Activated naive CD4-positive, alpha-beta T cell treated with Interleukin-2 at 50 U/mL for 16 hours (primary cell): ENCODE measurements at places on chromosomes 1 and 21.
A peak's percentile ranks its signal among the peaks of the same experiment; 100 is the strongest.

DNA sequence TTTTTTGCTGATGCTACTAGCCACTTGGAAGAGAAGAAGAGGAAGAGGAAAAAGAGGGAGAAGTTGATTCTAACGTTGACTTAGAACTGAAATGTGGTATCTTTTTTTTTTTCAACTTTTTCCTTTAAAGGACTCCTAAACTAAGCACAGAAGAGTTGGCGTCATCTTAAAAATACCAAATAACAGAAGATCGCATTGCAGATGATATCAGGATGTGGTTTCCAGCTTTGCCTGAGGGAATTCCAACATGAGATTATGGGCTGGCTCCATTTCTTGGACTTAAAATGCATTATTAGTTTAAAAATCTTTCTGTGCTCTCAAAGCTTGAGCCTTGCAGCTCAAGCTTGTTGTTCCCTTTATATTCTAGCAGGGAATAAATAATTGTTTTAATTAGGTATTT lies 29.8 kb downstream of the WDR3 start:
- no peak for DNase-seq

- no peak for DNase-seq
Measured at GRCh38 chr1:232954594-232955365, 4.4 kb downstream of the NTPCR start.

- peak; percentile 76 for DNase-seq
Measured at GRCh38 chr1:23544444-23545389, 13.7 kb upstream of the E2F2 start.

DNA sequence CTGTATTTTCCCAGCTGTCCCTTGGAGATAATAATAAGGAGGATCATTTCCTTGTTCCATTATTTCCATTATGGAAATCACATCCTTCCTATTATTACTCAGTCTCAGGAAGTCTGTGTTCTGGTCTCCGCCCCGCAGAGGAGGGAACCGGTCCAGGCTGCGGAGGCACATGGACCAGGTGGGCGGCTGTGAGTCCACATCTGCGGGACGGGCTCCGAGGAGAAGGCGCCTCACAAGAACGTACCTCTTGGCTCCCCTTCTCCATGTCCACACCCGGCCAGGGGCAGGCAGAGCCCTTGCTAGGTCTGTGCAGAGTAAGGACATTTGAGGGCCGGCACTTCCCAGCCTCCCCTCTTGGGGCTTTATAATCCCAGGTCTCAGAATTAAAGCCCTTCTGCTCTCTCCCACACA lies 14.6 kb downstream of the RAB7B start:
- no peak for DNase-seq

- no peak for DNase-seq
Measured at GRCh38 chr1:14666962-14667650, 68.6 kb downstream of the KAZN start.

DNA sequence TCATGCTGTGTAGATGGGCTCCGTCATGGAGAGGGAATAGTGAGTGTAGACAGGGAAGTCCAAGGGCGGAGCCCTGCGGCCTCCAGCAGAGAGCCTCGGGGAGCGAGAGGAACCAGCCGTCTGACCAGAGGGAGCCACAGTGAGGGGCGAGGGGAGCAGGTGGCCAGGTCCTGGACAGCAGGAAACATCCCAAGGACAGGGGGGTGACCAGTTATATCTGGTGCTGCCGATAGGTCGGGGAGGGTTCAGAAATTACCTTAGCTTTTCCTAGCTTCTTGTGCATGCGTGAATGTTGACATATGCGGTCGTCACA lies 46.5 kb downstream of the TRAPPC10 start:
- no peak for DNase-seq

GRCh38 chr1:230231774-230232145 lies 164.7 kb downstream of the GALNT2 start:
- DNase-seq: no peak

DNA sequence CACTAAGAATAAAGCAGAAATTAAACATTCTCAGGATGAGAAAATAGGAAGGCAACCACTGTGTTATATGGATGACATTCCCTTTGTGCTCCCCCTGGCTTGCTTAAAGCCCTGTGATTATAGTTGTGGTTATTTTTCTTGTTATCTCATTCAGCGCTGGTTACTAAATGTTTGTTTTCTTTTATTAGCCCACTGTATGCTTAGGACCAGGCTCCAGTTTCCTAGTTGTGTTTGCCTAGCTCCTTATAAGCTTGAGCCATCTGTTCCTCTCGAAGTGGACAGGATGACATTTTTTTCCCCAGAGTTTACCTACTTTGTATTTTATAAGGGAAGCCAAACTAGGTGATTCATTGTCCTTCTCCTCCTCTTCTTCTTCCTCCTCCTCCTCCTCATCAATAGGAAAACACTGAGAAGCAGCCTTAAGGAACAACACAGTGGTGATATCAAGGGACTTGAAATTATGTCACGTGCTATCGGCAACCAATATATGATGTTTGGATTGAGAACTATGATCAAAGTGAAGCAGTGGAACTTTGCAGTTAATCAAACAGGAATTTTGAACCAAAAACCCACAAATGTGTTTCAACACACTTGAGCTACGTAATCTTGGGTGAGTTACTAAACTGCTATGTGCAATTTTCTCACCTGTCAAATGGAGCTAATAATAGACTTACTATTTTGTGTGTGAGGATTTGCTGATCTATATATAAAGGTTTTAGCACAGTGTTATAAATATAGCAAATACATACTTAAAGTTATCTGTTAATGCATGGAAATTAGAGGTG lies 35.1 kb upstream of the RGS7 start:
- no peak for DNase-seq

DNA sequence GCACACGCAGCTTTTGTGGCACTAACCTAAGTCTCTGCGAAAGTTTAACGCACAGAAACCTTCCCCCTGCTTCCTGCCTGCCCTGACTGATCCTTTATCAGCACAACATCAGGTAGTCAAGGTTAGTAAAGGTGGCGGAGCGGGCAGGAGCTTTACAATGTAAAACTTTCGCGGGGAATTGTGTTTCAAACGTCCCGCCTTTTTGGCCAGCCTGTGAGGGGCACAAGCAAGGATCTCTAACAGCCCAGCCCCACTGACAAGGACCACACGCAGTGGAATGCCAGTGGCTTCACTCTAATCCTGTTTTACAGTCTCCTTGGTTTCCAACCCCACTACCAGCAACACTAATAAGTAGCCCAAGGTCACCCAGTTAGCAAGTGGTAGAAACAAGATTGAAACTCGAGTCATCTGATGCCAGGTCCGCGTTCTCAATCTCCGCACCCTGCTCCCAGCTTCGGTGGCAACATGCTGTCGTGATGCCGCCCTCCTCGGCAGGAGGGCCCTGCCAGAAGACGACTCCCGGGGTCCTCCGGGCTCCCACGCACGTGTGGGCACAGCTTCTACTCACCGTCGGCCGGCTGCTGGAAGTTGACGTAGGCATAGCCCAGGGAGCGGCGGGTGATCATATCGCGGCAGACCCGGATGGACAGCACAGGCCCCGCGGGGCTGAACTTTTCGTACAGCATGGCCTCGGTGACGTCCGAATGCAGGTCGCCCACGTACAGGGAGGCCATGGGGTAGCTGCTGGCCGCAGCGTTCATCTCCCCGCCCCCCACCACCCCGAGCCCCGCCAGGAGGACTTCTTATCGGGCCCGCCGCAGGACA lies 1.2 kb downstream of the PABPC4 start:
- peak; percentile 52 for DNase-seq

DNA sequence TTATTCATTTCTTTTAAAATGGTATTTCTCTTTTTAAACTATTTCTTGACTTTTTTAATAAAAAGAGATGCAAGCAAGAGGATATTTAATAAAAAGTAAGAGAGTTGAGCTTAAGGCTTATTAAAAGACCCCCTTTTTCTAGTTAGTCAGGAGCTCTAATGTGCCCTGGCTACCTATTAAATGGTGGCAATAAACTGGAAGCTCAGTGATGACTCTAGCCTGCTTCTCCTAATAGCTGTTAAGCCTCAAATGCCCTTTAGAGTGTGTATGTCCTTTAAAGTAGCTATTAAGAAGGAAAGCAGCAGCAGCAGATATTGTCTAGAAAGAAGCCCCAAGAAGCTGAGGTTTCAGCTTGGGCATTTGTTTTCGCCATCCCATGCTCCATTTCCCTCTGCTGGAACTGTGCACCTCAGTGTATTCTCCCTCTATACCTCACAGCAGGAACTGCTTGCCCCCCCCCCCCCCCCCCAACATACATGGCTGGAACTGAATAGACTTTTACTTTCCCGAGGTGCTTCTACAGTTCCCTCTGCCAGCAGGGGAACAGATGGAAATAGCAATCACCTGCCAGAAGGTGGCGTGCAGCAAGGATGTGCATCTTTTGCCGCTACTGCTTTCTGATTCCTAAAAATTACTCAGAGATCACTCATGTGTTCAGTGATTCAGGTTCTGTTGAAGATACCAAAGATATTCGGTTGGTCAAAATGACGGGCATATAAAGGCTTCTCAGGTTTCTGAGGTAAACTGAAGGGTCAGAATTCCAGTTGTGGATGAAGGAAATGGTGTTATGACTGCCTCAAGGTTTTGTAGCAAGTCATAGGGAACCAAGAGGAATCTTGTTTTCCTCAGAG lies 2.5 kb downstream of the RGS4 start:
- peak; percentile 21 for DNase-seq

- no peak for DNase-seq
Measured at GRCh38 chr1:53847980-53848379, 9.9 kb upstream of the NDC1 start.

GRCh38 chr1:147892731-147893214 lies 9.8 kb upstream of the GJA8 start:
- DNase-seq: peak; percentile 14

DNA sequence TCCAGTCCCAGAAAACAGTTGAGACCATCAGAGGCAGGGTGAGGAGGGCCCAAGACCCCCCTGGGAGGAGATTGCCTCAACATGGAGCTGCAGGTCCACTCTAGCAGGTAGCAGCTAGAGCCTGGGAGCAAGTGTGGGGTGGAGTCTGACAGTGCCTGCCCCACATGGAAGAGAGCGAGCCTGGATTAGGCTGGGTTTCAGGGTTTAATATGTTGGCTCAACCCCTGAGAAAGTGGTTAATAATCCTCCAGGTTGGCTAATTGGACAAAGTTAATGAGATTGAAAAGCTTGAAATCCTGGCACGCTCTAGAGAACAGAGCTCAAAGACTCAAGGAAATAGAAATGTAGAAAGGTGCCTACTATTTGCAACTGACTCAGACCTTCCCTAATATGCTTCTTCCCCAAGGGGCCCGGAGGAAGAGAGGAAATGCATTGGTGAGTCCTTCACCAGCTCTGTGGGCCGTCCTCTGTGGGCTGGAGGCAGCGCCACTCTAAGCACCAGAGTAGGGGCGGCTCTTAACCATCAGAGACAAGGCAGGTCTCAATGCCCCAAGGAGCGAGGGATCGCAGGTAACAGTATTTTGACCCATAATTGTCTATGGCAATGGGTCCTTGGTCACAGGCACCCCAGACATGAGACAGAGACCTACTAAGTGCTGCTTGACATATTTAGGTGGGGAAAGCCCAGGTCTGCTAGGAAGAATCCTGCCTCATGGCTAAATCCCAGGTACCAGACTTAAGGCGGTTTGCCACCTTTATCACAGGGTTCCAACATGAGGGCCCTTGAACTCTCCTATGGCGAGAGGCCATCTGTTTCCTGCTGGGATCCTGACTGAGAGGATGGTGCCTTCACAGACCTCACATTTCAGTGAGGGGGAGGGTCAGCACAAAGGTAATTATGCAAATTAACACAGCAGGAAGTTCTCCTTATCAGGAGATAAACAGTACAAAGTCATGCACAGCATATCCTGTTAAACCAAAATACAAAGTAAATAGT lies 33.8 kb downstream of the RSPH1 start:
- DNase-seq: no peak

GRCh38 chr1:100868364-100868995 lies 26.2 kb downstream of the EXTL2 start:
- DNase-seq: no peak

GRCh38 chr1:62926681-62927252 lies 142.8 kb downstream of the ATG4C start:
- DNase-seq: no peak

- DNase-seq: peak; percentile 34
Measured at GRCh38 chr1:206911064-206911663, 10.6 kb downstream of the FCMR start.

DNA sequence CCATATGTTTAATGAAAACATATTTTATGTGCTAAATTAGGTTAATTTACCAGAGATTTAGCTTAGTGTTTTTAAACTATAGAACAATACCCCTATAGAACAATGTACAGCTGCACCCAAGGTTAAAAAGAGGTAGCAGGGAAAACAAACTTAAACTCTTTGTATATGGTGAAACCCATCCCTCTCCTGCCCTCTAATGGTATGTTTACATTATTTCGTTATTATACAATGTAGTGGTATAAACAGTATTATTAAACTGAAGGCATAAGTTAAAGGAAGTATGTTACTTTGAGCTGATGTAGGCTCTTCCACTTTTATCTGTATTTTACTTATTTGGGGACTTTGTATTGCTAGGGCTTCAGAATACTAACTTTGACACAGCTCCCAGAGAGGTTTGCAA lies 16.7 kb upstream of the ZYG11A start:
- no peak for DNase-seq

DNA sequence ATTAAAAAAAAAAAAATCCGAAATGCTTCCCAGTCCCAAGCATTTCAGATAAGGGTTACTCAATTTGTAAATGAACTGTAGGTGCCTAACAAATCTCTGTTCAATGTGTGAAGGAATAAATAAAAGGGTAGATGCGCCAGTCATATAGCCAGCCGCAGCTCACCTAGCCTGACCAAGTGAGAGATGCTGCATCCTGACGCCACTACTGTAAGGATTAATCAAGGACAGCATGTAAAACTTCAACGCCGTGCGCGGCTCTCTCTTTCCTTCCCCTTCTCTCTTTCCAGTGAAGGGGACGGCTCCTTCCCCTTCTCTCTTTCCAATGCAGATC lies 441 bp downstream of the PPT1 start:
- DNase-seq: no peak

DNA sequence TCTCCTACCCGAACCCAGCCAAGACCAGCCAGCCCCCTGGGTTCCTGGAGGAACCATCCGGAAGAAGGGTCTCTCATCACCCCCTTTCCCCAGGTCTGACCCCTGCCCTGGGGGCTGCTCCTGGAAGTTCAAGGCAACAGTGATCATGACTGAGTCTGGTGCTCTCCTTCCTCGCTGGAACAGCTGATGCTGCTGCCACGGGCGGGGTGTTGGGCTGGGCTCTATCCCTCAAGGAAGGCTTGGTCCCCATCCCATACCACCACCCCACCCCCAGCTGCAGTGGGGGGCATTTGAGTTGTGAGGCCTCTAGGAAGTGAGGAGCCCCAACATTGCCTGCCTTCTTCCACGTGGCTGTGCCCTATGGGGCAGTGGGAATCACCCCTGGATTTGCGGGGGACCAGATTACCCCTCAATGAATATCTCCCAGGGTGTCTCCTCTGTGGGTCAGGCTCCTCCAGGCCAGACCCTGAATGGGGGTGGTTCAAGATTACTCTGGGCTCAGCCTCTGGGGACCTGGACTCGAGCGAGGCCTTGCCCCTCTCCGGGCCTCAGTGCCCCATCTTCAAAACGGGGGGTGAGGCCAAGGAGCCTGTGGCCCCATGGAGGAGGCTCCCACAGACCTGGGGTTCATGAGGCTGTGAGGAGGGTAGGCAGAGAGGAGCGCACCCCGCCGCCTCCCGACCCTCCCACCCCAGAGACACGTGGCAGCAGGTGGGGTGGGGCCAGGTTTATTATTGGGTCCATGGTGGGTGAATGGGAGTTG lies 2.8 kb downstream of the MASP2 start:
- no peak for DNase-seq
